ENCODE measurements at places on chromosomes 2 and 18. TPM values are rescaled to one million over a fixed set of nuclear protein-coding genes. Genes with fewer than 3 reads are reported as not detected.

DNA sequence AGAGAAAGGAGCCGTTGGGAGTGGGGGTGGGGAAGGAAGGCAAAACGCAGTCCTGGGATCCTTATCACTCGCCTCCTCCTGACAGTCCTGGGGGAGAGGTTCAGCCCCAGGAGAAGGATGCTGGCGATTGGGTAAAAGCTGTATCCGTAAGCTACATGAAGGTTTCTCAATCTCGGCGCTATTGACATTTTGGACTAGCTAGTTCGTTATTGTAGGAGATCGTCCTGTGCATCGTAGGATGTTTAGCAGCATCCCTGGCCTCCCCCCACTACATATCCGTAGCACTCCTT is 511 bp upstream of the TP53I3 start:
- DNase-seq = peak; percentile 48

The SERPINB11 gene
- 0.50 TPM for total RNA-seq

GRCh38 chr2:171279983-171280790 is 119.5 kb upstream of the TLK1 start:
- no peak for DNase-seq

DNA sequence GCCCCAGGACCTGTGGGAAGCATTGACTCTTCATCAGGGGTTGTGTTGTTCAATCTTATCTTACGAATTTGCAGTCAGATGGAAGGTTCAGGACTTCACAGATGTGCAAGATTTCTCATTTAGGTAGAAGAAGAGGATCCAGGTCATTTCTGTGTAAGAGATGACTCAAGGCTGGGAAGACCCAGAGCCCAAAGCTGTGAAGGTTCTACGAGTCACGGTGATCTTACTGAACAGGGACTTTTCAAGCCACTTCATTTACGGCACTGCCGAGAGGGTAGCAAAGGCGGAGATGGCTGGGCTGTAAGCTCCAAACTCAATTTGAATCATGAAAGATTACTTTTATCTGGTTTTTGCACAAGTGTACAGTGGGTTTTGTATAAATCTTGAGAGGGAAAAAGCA is 228.0 kb upstream of the MEX3C start:
- no peak for DNase-seq

- no peak for DNase-seq
Measured at GRCh38 chr2:107737756-107738155, 88.9 kb upstream of the RGPD4 start.

The TEX44 gene
- total RNA-seq = 84.4 TPM

- no peak for DNase-seq
Measured at GRCh38 chr2:151928380-151928779, 100.2 kb upstream of the ARL5A start.

DNA sequence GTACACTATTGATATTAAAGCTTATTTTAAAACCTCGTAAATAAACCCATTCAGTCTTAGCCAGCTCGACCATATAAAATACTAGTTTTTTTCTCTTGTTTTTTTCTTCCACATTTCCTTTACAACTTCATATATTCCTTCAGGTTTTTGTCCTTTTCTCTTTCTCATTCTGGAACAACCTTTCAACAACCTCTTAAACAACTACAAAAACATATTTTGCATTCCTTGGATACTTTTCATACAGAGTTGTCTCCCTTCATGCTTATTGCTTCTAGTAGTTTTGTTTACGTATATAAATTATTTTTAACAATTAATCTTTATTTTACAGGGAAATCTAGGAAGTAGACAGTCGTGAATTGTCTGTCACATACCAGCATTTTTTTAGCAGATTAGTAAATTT is 41.2 kb downstream of the COMMD1 start:
- DNase-seq = no peak

GRCh38 chr18:68769461-68769860 is 28.4 kb upstream of the CCDC102B start:
- DNase-seq = no peak

The ST3GAL5 gene
- total RNA-seq = 60.0 TPM

GRCh38 chr2:17981936-17982335 is 103.5 kb downstream of the KCNS3 start:
- no peak for DNase-seq

- DNase-seq = no peak
Measured at GRCh38 chr2:205675861-205676516, 6.3 kb upstream of the NRP2 start.

GRCh38 chr2:145075454-145076062 is 555.6 kb upstream of the ZEB2 start:
- DNase-seq = no peak

DNA sequence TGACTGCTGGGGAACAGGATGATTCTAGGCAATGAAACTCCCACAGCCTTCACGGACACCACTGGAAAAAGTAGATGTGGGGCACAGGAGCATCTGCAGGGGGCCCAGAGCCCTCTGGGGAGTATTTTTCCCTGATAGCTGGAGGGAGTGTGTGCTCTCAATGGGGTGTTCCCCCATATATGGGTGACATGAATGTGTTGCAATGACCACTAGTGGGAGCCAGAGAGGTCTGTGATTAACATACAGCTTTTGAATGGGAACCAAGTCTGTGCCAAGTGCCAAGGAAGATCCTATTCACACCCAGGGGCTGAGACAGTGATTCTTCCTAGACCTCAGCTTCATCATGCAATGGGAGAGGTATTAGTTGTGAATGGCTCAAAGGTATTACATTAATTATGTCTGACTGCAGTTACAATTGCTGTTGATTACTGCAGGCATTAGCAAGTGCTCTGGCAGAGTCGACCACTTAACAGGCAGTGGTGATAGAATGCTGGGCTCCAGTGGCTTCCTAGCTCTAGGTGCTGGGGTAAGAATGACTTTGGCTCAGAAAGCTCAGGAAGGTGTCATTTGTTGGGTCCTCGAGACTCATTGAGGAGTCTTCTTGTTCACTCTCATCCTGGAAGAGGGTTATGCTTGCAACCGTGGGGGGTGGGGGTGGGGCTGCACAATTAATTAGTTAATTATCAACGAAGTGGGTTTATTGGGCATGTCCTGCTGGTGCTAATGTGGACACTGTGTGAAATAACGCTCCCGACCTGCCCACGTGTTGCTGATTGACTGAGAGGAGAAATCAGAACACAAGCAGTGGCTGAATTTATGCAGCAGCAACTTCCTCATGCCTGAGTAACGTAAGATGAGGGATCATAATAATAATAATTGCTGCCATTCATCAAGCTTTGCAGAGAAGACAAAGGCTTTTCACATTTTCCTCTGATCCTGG is 194.1 kb downstream of the CLIP4 start:
- peak; percentile 85 for DNase-seq

DNA sequence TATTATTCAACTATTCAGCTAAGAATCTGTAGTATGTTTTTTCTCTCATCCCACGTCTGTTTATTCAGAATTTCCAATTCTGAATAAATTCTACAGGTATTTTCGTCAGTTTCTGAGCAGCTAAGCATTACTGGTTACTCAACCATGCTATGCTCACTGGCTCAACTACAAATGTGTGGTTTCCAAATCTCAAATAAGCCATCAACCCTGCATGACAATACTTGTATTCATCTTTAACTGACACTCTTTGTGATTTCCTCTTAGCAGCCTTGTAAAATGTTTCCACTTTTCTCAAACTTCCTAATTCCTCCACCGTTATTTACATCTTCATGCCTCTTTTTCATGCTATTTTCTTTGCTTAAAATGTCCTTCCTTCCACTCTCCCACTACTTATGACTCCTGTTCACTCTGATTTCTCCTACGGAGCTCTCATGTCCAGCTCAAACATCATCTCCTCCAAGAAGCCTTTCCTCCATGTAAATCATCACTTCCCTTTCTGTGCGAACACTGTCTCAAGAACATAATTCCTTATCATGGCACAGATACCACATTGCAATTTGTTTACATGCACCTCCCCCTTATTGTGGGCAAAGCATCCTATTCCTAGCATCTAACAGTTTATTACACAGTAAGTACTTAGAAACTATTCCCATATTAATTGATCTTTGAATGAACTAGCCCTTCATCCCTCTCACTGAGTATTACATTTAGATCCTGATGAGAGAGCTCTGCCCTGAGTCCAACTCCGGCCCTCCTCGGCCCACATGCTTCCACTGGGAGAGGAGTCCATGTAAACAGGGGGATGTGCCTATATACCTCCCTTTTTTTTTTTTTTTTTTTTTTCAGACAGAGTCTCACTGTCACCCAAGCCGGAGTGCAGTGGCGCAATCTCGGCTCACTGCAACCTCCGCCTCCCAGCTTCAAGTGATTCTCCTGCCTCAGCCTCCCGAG is 10.5 kb downstream of the CCDC88A start:
- DNase-seq = no peak

- peak; percentile 45 for DNase-seq
Measured at GRCh38 chr2:79876430-79876829, 363.6 kb downstream of the CTNNA2 start.

DNA sequence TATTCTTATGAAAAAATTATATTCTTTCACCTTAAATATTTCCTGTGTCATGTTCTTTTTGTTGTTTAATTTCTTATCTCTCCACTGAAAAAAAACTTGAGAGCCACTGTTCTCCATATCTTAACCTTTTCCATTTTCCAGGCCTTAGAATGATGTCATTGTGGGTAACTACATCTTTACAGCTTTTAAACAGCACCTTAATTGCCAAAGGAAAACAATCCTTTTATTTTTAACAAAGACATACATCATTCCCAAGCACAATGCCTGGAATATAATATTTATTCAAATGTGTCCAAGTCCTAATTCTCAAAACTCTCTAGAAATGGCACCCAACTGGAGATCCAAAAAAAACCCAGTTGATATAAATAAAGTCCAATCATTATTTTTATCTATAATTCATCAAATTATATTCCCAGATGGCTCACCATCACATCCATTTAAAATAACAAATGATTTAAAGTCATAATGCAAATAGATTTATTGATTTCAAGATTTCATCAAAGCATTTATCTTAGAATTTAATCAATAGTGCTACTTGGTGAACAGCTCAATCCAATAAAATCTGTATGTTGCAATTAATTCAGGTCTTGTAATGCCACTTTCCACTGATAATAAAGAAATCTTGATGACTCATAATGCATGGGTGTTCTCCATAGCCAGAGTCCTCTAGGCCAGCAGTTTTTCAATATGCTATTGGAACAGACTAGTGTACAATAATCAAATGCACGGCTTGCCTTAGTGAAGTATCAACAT is 107.1 kb upstream of the MAPRE2 start:
- DNase-seq = no peak

The NCOA1 gene
- total RNA-seq = 109 TPM

DNA sequence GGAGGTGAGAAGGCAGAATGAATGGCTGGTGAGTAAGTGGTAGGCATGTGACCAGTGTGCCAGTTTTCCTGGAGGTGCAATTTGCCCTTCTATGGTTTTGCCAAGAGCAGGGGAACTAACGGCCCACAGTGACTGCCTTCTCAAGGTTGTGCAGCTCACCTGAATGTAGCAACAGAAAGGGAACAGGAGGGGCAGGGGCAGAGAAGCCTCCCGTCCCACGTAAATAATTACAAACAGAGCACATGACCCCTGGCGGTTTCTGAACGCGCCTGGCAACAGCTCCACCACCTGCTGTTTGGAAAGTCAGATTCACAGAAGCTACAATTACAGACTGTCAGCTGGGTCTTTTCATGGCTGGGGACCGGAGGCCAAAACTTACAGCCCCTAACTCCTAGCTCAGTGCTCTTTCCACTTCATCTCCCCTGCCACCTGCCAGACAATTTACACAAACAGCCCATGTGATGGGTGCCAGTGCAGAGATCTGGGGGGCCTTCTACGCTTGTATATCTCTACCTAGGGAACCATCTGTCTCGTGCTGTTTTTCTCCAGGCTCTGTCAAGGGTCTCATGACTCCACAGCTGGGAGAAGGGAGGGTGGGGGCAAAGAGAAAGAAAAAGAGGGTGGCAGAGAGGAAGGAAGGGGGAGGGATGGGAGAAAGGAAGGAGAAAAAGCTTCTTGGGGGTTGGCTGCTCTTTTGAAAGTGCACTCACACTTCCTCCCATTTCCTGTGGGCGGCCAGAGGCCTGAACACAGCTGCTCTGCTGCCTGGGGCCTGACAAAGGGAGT is 69.6 kb downstream of the POLR1A start:
- peak; percentile 57 for DNase-seq

DNA sequence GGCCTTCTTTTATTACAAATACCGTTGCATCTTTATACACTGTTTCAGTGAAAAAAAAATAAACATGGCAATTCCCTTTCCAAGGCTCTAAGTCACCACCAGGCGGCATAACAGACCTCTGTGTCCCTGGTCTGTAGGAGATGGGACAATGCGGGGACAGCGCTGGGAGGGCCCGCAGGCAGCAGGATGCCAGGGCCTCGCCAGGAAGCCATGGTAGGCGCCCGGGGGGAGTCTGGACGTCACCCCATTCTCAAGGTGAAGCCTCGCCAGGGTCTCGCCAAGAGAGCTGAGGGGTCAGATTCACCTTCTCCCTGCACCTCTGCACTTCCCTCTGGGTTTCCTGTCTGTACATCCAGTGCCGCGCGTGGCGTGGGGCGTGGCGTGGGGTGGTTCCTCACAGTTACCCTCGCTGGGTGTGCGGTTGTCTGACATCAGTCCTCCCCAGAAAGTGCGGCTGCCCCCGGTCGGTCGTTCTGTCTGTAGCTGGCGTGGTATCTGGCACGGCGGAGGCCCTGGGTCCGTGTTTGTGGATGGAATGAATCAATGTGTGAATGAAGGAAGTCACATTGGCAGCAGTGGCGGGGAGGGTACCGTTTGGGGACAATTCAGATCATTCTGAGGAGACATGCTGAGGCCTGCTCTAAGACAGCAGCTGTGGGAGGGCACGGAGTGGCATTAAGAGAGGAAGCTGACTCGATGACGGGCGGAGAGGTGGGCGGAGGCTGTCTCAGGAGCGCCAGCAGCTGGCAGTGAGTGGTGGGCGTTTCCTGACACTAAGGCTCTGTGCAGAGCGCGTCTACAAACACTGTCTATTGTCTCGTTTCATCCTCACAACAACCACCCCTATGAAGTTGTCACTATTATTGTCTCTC is 46.0 kb downstream of the LRRFIP1 start:
- DNase-seq = peak; percentile 66

GRCh38 chr18:76553715-76554546 is 58.9 kb upstream of the ZNF516 start:
- DNase-seq = no peak

DNA sequence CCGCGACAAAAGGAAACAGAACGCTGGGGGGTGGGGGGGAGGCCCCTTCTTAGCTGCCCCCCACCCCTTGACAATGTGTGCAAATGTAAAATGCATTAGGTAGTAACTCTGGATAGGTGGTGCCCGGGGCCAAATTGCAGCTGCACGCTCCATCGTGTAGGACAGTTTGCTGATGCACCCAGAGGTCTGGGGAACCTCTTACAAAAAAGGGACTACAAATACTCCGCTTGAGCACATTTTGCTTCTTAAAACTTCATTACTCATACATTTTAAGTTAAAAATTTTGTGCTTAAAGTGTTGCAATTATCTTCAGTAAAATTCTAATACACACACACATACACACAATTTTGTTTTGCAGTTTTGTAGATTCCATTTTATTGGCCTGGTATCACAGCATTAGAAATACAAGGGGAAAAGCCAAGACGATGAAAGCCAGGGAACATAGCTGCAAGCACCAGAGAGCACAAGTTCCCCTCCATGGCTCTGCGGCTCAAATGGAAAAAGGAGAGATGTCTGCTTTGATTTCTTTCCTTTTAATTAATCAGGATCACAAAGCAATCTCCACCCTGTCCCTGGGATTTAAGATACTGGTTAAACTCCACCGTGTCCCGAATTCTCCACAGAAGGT is 582.1 kb downstream of the ZEB2 start:
- DNase-seq = peak; percentile 46

- DNase-seq = no peak
Measured at GRCh38 chr18:70284976-70285620, 3.7 kb upstream of the SOCS6 start.

- no peak for DNase-seq
Measured at GRCh38 chr2:30302566-30302965, 71.2 kb downstream of the LBH start.
